ENCODE measurements at places on chromosomes 2 and 18.
A peak's percentile ranks its signal among the peaks of the same experiment; 100 is the strongest.

DNA sequence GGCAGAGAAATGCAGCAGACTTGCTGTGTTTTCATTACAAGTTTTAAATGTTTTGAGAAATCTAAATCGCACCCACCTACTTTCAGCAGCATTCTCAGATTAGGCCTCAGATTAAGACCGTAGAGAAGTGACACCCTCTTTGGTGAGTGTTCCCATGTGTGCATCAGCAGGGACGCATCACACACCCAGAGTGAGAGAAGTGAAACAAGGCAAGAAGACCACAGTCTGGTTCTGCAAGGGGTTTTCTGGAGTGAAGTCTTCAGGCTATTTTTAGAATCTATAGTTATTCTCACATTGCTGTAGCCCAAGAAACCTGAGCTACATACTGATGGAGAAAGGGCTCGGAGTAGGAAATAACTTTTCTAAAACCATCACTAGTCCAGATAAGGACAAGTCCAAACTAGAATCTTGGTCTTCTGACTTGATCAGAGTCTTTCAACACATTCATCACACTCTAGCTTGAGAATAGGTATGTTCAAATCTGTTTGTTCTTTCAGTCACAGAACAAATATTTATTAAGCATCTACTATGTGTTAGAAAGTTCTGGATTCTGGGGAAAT lies 1216.6 kb upstream of the PIK3C3 start:
- no peak for DNase-seq

DNA sequence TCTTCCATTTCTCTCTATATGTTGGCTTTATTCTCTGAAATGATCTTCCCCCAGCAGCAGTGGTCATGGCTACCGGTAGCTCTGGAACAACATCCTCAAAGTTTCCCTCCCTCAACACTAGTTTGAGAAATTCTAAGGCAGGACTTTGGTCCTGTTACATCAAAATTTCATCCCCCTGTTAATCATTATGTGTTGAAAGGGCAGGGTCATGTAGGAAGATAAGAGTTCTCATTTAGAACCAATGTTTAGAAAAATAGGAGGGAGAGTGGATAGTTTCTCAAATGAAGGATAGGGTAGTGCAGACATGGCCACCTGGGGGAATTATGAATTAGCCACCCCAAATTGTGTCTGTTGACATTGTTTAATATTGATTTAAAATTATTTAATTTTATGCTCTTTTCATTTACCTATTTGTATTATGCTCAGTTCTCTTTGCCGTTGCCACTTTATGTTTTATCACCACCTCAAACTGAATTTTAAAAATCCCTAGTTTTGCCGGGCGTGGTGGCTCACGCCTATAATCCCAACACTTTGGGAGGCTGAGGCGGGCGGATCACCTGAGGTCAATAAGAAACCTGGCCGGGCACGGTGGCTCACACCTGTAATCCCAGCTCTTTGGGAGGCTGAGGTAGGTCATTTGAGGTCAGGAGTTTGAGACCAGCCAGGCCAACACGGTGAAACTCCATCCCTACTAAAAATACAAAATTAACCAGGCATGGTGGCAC lies 22.3 kb downstream of the EML4 start:
- DNase-seq: no peak

DNA sequence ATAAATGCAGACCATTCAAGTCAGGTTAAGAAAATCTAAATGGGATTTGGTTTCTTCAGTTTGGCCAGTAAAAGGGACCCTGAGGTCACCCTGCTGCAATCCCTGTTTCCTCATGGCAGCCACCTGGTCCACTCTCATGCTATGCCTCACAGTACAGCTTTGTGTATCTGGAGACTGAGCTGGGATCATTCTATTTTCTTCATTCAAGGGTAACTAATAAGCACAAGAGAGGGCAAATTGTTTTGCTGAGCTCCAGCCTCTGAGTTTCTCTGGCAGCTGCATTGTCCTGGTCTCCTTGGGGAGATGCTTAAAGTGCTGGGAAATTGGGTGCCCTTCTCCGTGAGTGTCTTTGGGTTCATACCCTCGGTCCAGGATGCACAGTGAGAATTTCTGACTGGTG lies 18.5 kb upstream of the BCL2L11 start:
- DNase-seq: no peak

DNA sequence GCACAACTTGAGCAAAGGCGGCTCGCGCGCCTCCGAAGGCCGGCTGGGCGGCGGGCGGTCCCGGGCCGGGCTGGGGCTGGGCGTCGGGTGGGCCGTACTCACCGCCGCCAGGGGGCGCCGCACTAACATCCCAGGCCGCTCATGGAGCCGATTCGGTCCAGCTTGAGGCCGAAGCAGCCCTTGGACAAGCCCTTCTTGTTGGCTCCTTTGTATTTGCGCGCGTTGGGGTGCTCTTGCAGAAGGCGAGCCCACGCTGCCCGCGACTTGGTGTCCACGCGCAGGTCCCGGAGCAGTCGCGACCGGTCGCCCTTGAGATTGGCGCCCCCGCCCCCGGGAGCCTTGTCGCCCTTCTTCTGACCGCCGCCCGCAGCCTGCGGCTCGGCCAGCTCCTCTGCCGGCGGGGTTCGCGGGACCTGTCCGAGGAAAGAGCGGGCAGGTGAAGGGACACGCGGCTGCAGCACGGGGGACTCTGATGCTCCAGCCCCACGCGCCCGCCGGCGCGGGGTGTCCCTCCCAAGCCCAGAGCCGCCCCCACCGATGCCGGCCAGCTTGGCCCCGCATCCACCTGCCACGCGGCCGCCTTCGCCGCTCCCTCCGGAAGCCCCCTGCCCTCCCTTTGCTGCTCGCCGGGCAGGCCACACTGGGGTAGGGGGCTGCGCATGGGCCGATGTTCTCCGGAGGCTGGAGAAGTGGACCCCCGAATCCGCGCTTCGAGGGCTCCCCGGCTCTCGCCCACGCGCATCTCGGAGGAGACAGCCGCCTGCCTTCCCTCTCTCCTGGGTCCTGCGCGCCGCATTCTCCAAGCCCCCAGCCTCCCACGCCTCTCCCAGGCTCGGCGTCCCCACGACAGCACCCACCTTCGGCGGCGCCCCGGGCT lies 655 bp downstream of the NPPC start:
- peak; percentile 85 for DNase-seq

- DNase-seq: no peak
Measured at GRCh38 chr2:235001237-235002133, 49.7 kb downstream of the SH3BP4 start.

GRCh38 chr2:136828774-136829173 lies 63.4 kb downstream of the THSD7B start:
- DNase-seq: no peak

DNA sequence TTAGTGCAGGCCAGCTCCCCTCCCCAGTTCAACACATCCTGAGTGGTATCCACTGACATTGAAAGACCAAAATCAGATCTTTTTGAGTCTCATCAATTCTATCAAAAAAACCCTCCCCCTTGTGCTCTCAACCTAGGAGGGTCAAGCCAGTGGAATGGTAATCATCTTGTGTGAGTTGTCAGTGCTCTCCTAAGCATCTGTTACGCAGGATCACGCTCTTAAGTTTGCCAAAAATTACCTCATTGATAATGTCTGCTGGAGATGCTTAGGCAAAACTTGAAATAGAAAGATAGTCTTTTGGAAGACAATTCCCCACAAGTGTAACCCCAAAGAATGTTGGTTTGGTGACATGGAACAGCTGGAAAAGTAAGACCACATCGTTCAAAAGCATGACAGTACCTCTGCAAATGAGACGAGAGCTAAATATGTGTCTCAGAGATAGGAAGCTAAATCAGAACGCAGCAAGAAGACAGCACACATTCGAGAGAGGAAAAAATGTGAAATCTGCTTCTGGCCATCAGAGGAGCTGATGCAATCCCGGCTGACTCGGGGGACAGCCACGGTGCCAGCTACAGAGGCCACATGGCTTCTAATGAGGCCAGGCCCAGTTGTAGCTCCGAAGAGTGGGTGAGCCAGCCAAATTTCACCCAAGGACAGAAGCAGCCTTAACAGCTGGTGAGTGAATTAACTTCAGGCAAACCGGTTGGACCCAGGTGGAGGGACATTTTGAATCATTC lies 753.9 kb downstream of the RNF144A start:
- DNase-seq: peak; percentile 10

- DNase-seq: no peak
Measured at GRCh38 chr2:99450199-99450598, 39.6 kb downstream of the REV1 start.

DNA sequence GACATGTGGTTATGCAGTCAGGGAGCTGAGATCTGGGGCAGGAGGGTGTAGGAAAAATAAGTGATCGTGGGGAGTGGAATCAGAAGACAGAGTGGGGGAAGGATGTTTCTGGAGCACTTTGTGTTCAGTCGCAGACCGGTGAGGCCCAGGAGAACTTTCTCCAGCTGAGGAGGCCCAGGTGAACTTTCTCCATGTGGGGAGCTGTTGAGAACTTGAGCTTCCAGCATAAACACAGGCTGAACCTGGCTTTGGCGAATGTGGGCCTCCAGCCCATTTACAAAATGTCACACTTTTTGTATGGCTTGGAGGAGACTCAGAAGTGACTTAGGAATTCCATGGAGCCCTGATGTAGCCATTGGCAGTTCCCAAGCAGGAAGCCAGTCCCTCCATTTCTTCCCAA lies 108.5 kb downstream of the VAPA start:
- no peak for DNase-seq

DNA sequence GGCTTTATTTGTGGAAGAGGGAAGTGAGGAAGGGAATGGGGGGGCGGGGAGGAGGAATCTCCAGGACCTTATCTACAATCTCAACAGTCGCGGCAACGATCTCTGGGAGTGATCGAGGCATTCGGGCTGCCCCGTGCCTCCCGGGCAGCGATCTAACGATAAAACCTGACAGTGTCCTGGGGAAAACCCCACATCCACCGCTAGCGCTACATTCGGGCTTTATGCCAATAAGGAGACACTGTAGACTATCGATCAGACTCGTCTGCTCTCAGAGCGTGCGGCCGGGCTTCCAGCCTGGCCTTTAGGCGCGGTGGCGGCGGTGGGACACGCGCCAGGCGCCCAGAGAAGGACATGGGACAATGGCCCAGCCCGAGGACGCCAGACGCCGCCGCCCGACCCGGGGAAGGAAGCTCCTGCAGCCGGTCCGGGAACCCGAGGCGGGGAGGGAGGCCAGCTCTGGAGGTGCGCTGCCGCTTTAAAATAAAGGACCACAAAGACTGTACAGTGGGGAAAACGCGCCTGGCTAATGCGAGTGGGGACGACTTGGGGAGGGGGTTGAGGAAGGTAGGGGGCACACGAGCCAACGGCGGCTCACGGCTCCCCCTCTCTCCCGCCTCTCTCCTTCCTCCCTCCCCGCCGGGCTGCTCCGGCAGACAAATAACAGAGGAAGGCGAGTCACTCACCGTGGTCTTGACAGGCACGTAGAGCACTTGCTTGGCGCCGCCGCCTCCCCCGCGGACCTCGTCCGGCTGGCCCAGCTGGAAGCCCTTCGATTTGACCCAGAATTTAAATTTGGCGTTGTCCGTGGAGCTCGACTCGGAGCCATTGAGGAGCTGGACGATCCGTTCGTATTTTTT lies 2.2 kb downstream of the NOL4 start:
- DNase-seq: peak; percentile 1

- DNase-seq: no peak
Measured at GRCh38 chr2:108396845-108397244, 19.1 kb downstream of the SULT1C4 start.

- DNase-seq: no peak
Measured at GRCh38 chr2:23548143-23548769, 163.3 kb downstream of the KLHL29 start.

- DNase-seq: no peak
Measured at GRCh38 chr2:67451086-67451832, 54.1 kb downstream of the ETAA1 start.

- DNase-seq: no peak
Measured at GRCh38 chr2:109144271-109144670, 15.3 kb downstream of the SH3RF3 start.

DNA sequence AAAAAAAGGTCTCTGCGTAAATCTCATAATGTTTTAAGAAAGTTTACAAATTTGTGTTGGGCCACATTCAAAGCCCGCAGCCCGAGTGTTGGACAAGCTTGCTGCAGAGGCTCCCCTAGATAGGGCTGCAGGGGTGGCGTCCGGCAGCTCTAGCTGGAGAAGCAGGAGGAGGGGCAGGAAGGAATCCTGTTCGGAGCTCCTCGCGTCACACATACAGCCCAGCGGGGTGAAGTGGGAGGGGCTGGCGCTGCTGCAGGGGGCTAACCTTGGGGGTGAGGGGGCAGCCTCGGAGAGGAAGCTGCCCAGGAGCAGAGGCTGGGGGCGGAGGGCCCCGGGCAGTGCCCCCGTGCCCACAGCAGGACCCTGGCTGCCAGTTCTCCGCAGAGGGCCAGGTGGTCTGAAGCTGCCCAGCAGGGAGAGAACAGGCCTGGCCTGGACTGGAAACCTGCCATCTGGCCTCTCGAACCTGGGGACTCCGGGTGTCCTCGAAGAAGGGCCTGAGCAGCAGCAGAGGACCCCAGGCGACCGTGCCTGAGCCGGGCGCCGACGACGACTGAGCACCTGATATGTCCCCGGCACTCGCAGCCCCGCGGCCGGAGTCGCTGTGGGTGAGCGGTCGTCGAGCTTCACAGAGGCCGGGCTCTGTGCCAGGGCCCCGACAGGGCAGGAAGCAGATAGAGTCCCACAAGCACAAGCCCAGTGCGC lies 2.6 kb upstream of the GPR35 start:
- peak; percentile 40 for DNase-seq

DNA sequence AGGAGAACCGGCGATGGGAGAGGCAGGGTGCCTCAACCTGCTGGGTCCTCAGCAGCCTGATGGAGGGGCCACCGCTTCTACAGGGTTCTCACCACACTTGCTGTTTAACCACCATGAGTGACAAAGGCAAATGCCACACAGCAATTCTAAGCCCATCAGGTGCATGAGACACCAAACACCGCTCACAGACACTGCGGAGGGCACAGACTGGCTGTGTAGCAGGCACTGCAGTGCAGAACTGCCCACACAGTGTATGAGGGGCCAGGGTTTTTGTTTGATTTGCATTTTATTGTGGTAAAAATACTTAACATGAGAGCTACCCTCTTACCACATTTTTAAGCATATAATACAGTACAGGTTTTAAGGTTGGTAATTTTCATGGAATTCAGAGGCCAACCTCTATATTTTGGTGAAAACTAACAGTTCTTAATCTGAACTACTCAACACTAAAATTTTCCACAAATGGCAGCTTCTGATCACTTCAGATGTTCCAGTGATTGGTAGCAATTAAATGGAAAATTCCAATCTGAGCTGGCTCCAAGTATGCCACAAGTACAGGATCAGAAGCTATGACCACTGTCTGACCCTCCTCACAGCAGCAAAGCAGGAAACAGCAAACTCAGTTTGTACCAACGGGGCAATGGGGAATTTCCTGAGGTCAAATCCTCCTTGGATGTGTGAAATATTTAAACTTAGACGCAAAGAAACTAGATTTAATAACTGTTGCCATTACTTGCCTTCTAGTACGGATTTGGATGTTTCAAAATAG lies 67.7 kb downstream of the FAM210A start:
- DNase-seq: peak; percentile 38

- DNase-seq: no peak
Measured at GRCh38 chr18:67243799-67244587, 272.5 kb downstream of the DSEL start.

- no peak for DNase-seq
Measured at GRCh38 chr18:23458830-23459529, 5.9 kb downstream of the RIOK3 start.

- DNase-seq: no peak
Measured at GRCh38 chr2:164691346-164691887, 70.1 kb upstream of the GRB14 start.

Data from activated naive CD8-positive, alpha-beta T cell treated with anti-CD3 and anti-CD28 coated beads, Interleukin-2, amount 50 U/mL, for 24 hours (primary cell).